ENCODE measurements at places on chromosomes 5 and 9.

DNA sequence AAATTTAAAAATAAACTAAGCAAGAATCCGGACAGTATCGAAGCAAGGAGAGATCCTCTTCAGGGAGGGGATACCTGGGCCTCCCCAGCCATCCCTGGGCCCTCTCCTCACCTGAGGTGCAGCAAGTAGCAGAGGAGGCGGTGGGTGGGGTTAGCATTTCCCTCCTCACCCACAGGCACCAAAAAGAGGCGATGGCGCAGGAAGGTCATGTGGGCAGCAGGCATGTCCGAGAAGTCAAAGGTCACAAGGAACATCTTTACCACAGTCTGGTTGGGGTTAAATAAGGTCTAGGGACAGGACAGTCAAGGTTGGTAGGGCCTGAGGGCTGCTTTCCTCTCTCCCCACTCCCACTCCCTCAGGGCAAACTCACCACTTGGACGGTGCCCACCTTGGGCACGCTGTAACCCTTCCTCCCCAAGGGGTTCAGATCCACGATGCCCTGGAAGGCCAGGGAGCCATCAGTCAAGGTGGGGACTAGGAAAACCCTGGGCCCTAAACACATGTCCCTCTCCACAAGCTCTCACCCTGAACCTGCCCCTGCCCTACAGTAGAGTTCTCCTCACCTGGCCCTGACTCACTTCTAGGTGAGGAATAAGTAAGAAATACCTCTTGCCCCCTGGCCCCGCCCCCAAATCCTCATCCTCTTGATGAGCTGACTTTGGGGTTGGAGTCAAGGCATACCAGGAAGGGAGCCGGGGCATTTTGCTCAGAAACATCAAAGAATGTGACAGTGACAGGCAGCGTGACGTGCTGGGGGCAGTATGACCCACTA lies 2.8 kb upstream of the STOML2 start:
- no peak for DNase-seq

DNA sequence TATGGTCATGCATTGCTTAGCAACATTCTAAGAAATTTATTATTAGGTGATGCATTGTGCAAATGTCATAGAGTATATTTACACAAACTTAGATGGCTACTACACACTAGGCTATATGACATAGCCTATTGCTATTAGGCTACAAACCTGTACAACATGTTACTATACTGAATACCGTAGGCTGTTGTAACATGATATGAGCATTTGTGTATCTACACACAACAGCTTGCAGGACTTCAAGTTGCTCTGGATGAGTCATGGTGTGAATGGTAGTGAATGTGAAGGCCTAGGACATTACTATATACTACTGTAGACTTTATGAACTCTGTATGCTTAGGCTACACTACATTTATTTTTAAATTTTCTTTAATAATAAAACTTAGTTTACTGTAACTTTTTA lies 107.2 kb upstream of the MAMDC2 start:
- DNase-seq: no peak

DNA sequence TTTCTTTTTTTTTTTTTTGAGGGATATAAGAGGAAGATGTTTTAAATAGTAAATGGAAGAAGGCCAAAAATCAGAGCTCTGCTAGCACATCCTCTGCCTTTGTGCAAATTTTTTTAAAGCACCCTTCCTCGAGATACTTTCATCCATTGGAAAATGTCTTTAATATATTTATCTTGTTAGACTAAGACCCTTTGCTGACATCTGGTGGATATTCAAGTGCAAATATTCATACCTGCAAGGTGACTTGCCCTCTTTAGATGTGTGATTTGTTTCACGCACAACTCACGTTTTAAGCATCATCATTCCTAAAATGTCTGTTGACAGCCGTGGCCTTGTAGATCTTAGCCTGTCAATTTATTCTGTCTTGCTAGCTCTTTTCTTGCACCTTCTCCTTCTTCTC lies 258.5 kb downstream of the AGTPBP1 start:
- DNase-seq: no peak

DNA sequence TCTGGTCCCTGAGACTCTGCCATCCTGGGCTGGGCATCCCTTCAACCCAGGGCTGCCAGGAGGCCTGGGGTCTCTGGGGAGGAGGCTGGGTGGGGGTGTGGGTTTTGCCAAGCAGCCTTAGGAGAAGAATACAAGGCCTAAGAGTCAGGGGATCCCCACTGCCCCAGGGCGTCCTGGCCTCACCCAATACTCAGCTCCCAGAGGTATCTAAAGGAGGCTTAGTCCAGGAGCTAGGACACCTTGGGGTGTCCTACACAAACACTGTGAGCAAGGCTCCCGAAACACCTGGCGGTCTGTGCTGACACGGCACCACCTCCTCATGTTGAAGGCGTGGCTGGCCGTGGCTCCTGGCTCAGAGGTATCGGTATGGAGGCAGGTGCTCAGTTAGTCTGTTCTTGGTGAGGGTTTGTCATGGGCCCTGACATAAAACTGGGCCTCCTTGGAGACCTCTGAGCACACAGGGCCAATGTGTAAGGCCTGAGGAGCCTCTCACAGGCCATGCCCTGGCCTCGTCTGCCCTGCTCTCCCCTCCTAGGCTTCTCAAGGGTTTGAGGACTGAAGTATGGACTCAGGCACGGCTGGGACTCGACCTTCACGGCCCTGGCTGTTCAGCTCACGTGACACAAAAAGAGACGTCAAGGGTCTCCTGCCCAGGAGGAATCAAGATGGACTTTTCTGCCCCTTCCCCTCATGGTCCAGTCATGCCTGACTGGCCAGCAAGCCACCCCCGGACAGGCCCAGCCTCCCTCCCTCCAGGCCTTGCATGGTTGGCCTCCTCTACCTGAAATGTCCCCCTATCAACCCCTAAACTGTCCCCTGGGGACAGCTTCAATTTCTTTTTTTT lies 277.3 kb downstream of the FSTL4 start:
- no peak for DNase-seq

GRCh38 chr5:1185629-1186350 lies 15.6 kb upstream of the SLC6A19 start:
- DNase-seq: no peak

DNA sequence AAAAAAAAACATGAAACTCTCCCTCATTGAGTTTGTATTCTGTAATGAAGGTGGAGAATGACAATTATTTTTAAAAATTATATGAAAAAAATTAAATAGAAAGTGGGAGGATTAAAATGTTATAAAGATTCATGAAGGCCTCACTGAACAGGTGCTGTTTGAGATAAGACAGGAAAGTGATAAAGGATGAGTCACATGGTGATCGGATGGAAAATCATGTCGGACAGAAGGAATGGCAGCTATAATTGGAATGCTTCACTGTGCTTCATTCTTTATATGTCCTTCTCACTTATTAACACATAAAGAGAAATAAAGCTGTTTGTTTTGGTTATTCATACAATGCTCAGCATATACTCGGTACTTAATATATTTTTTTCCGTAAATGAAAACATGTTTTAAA lies 464.5 kb upstream of the RGMB start:
- DNase-seq: no peak

DNA sequence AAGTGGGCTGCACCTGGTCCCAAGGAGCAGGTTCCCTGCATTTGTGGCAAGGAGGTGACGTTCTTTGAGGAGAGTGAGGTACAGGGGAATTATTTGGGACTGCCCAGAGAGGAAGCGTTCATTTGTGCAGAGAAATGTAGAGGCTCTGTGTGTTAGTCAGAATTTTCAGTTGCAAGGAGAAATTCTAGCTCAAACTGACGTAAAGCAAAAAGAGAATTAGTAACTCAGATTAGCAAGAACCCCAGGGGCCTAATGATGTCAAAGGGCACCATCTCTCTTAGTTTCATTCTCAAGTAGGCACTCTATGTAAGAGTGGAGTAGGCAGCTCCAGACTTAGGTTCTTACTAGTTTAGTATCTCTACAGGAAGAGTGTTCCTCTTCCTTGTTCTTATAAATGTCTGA lies 2.4 kb upstream of the TXN start:
- no peak for DNase-seq

GRCh38 chr9:69535286-69535832 lies 136.8 kb downstream of the APBA1 start:
- no peak for DNase-seq

DNA sequence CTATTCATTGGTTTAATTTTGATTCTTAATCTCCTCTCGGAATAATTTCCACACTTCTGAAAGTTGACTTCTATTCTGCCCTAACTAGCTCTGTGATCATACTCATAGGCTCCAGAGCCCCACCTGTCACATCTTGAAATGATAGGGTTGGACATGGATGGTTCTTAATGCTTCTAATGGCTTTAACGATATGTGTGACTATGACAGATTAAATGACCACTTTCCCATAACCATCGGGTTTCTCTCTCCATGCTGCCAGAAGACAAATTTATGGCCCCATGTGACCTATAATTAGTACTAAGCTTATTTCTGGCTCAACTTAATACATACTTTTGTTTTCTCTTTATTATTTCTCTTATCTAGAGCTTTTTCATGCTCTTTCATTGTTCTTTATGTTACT lies 251.1 kb upstream of the TUT7 start:
- no peak for DNase-seq

DNA sequence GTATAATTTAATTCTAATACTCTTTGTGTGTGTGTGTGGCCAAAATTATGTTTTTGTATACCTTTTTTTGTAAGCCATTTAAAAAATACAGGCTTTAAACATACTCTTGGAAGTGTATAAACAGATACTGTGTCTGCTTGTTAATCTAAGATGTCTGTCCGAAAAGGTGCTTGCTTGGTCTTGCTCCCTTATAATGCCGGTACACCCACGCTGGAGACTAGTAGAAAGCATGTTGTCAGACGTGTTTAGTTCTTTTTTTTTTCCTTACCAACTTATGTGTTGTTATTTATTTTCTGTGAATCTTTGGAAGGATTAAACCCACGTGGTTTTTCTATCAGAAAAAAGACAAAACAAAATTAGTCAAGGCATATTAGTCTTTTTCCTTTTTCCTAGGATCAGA lies 9.5 kb downstream of the GAPVD1 start:
- DNase-seq: no peak

DNA sequence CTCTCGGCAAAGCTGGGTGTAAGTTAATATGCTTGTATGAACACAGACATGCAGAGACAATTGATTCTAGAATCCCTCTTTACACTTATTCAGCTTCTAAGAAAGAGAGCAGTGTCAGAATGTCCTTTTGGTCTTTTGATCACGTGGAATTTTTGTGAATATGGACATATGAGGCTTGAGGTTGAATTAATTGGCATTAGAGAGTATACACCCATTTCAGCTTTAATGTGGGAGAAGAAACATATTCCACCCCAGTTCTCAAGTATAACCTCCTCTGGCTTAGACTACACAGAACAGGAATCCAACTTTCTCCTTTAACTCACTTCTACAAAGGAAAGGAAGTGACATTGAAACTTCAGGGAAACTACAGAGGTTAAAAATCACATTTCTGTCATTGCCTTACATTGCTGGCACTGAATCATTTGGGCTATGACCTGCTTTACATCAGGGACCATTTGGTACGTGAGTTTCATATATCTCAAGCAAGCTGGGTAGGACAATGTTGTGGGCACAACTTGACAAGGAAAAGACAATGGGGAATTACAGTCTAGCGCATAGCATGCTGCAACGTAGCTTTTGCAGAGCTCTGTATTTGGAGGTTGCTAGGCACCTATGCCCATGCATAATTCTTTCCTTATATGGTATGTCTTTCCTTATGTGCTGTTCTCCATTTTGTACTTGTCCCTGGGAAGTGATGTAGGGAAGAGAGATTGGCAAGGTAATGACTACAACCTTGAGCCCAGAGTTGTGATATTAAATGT lies 19.5 kb downstream of the DAB2 start:
- no peak for DNase-seq

- no peak for DNase-seq
Measured at GRCh38 chr9:137880976-137881530, 3.5 kb downstream of the CACNA1B start.

DNA sequence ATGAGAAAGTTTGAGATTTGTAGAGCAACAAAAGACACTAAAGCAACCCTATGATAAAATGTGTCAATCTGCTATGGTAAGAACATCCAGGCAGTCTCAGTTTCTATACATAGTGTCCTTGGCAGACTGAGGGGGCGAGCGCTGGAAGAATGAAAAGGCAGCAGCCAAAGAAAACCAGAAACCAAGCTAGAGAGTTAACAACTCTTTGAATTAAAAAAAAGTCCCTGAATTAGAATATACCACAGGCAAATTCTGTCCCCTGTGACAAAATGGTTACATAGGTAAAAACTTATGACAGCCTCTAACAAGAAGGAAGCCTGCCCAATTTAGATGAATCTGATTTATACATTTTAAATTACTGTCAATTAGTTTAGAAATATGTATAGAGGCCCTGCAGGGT lies 106.7 kb downstream of the OXCT1 start:
- no peak for DNase-seq

DNA sequence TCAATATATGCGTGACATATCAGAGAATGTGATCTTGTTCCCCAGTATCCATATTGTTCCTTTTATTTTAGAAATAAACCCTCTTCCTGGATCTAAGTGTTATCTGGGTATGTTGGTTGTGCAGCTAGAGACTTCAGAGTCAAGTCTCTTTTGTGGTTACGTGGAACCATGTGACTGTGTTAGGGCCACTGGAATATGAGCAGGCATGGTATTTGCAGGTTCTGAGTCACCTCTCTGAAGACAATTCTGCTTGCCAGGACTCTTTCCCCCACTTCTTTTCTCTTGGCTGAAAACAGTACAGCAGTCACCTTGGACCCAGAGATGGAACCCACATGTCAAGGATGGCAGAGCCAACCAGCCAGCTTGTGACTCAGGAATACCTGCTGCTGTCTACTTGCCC lies 59.7 kb downstream of the ATP10B start:
- no peak for DNase-seq

- no peak for DNase-seq
Measured at GRCh38 chr5:92554447-92555085, 1026.5 kb downstream of the NR2F1-AS1 start.

- no peak for DNase-seq
Measured at GRCh38 chr5:116137544-116138378, 52.9 kb downstream of the COMMD10 start.

GRCh38 chr5:64900618-64901017 lies 131.9 kb downstream of the CWC27 start:
- no peak for DNase-seq

DNA sequence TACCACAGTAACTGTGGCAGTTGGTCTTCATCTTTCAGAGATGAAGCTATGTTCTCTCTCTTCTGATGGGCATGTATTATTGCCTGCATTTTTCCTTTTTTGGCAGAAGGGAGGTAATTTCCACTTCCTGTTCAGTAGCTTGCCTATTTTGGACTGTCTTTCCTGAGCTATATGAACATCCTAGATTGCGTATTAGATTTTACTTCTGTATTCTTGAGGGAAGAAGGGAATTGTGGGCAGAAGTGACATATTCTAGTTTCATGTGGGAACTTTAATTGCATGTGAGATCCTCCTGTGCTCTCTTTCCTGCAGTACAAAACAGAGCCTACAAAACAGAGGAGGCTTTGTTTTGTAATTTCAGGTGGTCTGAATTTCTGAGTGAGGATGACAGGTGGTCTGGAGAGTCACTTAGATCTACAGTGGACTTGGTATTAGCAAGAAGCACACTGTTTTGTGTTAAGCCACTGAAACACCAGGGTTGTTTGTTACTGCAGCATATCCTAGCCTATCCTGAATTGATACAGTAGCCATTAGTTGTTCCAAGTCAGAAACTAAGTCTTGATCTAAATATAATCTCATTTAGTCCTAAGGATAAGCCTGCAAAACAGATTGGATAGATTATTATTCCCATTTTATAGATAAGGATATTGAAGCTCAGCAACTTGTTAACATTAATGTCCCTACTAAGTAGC lies 68.1 kb downstream of the AOPEP start:
- no peak for DNase-seq

- DNase-seq: peak; percentile 20
Measured at GRCh38 chr5:142426129-142427014, 101.6 kb upstream of the SPRY4 start.

GRCh38 chr5:135218790-135219568 lies 180.1 kb downstream of the MACROH2A1 start:
- DNase-seq: no peak
